Prostate gland (tissue), 2 donors: ENCODE measurements at places on chromosomes 13 and 19.

DNA sequence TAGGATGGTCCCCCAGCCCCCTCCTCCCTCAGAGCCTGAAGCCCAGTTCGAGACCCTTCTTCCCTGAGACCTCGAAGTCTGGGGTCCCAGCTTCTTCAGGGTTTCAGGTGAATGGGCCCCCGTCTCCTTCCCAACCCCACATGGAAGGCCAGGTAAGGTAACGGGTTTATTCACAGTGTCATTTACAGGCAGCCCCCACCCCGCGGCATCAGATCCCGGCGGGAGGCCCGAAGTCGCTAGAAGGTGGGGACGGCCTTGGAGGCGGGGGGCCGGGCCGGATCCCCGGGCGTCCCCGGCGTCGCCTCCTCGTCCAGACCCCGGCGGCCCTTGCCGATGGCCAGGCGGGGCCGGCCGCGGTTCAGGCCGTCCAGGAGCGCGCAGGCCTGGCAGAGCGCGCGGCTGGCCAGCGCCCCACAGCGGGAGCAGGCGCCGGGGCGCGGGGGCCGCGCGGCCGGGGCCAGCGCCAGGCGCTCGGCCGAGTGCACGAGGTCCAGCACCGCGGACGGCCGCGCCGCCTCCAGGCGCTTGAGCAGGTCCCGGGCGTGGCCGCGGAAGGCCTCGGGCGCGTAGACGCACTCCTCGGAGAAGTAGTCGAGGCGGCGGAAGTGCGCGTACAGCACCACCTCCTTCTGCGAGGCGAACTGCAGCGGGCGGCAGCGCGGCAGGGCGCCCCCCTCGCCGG is 9.7 kb downstream of the CTU1 start:
- DNase-seq: no peak

DNA sequence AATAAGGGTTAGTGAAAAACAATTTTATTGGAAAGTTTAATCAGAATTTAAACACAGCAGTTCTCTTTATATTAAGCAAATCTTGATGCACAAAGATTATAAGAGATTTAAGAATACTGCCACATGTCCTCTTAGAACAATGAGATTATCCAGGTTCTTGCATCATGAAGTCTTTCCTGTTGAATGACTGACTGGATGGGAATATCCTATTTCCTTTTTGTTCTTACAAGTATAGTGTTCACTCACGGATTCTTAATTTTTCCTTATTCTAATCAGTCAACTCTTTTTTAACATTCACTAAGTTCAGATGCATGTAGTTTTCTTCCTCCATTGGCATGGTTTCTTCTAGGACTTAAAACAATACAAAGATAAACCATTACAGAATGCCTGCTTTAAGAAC is 10.1 kb downstream of the URI1 start:
- no peak for DNase-seq

- no peak for DNase-seq
Measured at GRCh38 chr13:28983641-28984040, 163.5 kb downstream of the MTUS2 start.

- no peak for DNase-seq
Measured at GRCh38 chr13:95740979-95741320, 64.0 kb downstream of the DNAJC3 start.

DNA sequence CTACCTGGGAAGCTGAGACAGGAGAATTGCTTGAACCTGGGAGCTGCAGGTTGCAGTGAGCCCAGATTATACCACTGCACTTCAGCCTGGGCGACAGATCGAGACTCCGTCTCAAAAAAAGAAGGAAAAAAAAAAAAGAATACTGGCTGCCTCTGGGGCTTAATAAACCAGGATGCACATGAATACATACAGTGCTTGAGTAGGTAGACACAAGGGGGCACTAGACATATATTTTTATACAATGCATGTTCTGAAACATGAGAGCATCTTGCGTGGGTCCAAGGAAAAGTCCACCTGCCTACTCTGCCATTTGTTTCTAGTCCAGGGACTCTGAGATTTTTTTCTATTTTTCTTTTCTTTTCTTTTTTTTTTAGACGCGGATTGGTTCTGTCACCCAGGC is 31.2 kb downstream of the KEAP1 start:
- DNase-seq: no peak

GRCh38 chr19:51427201-51427600 is 9.8 kb upstream of the SIGLEC10 start:
- DNase-seq: no peak

DNA sequence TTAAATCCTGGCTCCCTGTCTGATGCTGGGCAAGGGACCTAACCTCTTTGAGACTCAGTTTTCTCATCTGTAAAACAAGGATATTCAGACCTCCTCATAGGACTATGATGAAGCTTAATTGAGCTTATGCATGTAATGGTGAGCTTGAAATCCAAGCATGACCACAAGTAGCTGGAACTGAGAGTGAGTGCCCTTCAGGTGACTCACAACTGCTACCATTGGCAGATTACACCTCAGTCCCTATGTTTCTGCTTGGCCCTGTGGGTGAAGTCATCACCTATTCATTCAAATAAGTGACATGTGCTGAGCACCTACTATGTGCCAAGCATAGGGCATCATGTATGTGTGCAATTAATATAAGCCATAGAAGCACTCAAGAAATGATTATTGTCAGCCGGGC is 25.7 kb downstream of the NOVA2 start:
- DNase-seq: no peak

GRCh38 chr19:28402701-28403290 is 810.2 kb downstream of the UQCRFS1 start:
- no peak for DNase-seq

DNA sequence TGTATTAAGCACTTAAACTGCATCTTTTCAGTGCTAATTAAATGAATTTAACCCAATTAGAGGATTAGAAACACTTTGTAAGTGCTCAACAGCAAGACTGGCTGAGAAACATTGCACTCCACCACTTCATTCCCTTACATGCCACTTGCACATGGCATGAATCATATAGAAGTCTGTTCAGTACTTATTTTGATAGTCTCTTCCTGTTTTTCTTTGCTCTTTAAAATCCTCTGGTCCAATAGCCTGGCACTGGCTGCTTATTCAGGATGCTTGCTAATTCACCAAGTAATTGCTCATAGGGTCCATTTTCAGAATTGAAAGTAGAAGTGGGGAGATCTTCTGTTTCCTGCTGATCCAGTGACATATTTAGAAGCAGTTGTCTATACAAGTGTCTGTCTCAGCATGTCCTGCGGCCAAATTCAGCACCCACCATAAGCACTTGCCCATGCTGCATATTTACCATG is 900.1 kb downstream of the PCDH9 start:
- no peak for DNase-seq

DNA sequence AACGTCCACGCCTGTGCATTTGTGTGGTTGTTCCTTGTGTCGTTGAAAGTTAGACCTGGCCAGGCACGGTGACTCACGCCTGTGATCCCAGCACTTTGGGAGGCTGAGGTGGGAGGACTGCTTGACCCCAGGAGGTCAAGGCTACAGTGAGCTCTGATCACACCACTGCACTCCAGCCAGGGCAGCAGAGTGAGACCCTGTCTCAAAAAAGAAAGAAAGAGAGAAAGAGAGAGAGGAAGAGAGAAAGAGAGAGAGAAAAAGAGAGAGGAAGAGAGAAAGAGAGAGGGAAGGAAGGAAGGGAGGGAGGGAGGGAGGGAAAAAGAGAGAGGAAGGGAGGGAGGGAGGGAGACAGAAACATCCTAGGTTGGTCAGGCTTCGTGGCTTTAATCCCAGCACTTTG is 5.1 kb downstream of the ZNF114 start:
- no peak for DNase-seq

- no peak for DNase-seq
Measured at GRCh38 chr19:33022472-33023116, 42.1 kb downstream of the RHPN2 start.

DNA sequence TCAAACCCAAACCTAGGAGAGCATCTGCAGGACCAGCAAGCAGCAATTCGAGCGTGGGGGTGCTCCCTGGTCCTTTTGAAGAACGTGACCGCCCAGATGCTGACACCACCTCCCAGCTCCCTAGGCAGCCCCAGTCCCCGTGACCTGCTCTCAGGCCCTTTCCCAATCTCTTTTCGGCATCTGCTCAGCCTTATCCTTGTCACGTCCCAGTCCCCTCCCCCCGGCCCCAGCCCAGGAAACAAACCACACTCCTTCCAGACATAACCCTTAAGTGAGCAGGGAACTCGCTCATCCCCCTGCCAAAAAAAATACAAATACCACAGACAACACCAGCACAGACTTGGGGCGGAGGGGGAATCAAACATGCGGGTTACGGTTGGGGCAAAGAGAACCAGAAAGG is 3.3 kb downstream of the MLLT1 start:
- DNase-seq: no peak

DNA sequence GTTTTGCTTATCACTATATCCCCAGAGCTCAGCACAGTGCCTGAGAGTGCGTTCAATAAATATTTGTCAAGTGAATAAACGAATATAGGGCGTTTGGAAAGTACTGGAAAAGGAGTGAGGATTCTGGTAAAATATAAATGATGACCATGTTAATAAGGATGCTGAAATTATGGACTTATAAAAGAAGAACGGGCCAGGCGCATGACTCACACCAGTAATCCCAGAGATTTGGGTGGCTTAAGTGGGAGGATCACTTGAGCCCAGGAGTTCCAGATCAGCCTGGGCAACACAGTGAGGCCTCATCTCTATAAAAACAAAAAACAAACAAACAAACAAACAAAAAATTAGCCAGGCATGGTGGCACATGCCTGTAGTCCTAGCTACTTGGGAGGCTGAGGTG is 198.1 kb downstream of the VWA8 start:
- DNase-seq: no peak

GRCh38 chr13:74004109-74004508 is 130.1 kb downstream of the KLF12 start:
- DNase-seq: no peak

GRCh38 chr19:21269813-21270212 is 59.4 kb downstream of the ZNF708 start:
- DNase-seq: no peak

DNA sequence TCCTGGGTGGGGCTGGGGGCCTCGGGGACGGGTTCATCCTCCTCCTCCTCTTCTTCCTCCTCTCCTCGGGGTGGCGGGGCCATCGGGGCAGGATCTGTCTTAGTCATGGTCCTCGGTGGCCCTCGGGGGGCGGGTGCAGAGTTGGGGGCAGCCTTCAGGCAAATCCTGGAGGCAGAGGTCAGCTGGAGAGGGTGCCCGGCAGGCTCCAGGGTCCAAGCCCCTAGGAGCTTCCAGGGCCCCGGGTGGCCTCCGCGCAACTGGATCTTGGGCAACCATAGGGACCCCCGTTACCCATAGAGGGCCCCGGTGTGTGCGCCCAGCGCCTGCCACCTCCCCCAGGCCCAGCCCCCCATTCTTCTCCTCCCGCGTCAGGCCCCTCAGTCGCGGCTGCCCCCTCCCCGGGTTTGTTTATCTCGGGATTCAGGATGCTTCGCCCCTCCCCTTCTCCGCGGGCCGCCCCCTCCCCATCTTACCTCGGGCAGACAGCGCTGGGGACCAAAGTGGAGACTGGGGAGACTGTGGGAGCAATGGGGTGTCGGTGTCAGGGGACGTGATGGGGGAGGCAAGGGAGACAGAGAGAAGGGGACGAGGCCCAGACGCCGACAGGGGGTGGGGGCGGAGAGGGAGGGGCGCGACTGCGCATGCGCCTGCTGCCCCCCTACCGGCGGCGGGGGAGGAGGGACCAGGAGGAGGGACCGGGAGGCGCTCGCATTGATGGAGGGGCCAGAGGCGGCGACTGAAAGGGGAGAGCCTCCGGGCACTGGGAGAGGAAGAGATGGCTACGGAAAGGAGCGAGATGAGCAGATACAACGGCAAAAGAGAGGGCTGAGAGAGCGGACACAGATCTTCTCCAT is at the start of gene CLIP3:
TSS of gene CLIP3 (minus strand) at position 623 of the 854 bp plus-strand sequence. CDS start at position 107, 516 bp downstream.
- no peak for DNase-seq

- DNase-seq: no peak
Measured at GRCh38 chr19:21256722-21257121, 72.5 kb downstream of the ZNF708 start.

DNA sequence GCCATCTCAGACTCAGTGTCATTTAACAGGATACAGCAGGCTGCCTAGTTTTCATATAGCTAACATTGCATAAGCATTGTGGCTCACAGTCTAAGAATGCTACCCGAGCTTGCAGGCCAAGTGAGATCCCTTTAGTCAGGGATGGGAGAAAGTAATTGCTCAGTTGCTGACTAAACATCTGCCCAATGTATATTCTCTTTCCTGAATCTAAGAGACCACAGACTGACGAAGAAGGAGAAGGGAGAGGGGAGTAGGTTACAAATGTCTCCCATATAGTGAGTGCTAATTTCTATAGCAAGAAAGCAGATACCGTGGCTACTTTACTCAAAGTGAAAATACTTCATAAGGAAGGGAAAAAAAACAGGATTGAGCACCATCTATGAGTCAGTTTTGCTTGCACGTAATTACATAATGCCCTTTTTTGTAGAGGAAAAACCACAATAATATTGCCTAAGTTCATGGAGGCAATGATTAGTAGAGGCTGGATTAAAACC is 453.9 kb downstream of the COG6 start:
- no peak for DNase-seq

GRCh38 chr19:49065905-49066512 is 1.4 kb upstream of the NTF4 start:
- no peak for DNase-seq

DNA sequence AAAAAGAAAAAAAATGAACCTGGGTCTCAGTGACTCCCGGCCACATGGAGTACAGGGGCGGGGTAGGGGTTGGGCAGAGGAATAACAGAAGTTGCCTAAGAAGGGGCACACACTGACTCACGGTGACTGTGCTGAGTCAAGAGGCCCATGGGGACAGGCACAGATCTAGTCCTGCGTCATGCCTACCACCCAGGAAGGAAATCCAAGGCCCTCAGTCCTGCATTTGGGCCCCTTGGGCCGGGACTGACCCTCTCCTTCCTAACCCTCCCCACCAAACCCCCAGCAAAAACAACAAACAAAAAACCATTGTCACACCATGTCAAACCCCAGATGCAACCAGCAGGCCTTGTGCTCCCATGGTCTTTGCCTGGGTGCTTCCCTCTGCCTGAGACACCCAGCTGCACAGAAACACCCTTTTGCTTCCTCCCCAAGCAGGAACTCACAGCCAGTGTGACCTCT is 9.6 kb upstream of the NOTCH3 start:
- no peak for DNase-seq

GRCh38 chr19:41222240-41222639 is 3.2 kb downstream of the AXL start:
- DNase-seq: no peak

DNA sequence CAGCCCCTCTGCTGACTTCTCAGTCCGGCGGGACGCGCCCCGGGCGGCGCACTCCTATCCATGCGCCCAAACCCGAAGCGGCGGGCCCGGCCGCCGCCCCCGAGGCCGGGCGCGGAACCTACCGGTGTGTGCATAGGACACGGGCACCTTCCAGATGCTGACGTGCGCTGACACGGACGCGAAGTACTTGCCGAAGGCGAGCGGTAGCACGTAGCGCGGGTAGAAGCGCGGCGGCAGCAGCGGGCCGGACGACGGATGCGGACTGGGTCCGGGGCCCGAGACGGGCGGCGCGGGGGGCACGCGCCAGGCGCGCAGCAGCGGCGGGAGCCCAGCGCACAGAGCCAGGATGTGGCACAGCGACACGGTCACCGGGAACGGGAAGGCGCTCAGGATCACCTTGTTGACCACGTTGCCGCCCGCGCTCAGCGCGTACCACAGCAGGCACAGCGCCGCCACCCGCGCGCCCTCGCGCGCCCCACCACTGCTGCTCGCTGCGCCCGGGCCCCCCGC is 338 bp downstream of the SLC35E1 start:
- DNase-seq: peak; percentile 23

- no peak for DNase-seq
Measured at GRCh38 chr13:78701383-78701782, 42.4 kb upstream of the OBI1 start.
